ENCODE measurements at places on chromosomes 4 and X.

DNA sequence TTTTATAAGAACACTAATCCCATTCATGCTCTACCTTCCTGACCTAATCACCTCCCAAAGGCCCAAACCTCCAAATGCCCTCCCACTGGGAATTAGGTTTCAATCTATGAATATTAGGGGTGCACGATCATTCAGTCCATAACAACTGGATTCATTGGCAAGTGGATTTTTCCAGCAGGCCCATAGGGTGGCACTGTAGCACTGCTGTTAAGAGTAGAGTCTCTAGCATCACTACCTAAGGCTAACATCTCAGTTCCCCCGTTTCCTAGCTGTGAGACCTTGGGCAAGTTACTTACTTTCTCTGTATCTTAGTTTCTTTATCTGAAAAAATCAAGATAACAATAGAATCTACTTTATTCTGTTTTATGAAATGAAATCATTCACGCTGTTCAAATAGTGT, 315.8 kb downstream of the STIM2 start:
- peak; percentile 7 for DNase-seq

- peak; percentile 84 for DNase-seq
These were observed at the start of gene CDK16 for GRCh38 chrX:47218280-47218919. CDK16 (plus strand) TSS chrX:47218681; CDS start chrX:47223558, 4,877 bp downstream.

- DNase-seq: no peak
These were observed 73.3 kb downstream of the TMEM131L start for GRCh38 chr4:153539422-153539821.

GRCh38 chrX:6052111-6052745, 176.4 kb downstream of the NLGN4X start:
- DNase-seq: no peak

- DNase-seq: no peak
These were observed 231.1 kb downstream of the SLC39A8 start for GRCh38 chr4:102114118-102114630.

DNA sequence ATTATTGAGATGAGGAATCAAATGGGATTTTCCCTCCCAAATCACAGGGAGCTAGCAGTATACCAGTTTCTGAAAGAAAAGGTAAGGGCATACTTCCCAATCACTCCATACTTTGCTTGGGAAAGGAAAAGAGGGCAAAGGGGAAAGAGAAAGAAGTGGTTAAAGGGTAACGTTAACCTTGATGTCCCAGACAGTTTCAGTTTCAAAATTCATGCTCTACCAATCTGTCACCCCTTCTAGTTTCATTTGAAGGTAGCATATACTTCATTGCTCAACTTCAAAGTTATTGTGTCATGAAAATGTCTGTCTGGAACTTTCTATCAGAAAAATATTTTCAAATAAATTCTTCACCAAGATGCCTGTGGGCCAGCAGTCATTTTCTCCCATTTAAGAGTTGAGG, 16.0 kb downstream of the TNMD start:
- no peak for DNase-seq

DNA sequence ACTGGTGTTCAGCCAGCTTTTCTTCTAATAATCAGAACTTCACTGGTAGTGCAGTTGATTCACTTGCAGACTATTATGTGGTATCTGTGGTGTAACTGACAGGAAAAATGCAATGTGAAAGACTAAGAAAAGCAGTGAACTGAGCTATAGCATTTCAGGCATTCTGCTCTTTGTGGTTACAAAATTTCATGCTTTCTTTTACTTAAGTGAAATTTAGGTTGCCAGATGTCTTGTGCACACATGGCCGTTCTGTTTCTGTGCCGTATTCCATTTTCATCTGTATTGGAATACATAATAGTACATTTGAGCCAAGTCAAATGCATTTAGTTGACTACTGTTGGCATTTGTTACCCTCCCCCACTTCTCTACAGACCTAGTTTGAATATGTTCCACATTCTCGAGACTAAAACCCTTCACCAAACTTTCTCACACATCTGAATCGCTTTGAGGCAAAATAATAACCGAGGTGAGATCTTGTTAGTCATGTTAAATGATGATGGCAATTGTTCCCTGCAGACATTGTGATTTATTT, 8.2 kb downstream of the RTL3 start:
- no peak for DNase-seq

DNA sequence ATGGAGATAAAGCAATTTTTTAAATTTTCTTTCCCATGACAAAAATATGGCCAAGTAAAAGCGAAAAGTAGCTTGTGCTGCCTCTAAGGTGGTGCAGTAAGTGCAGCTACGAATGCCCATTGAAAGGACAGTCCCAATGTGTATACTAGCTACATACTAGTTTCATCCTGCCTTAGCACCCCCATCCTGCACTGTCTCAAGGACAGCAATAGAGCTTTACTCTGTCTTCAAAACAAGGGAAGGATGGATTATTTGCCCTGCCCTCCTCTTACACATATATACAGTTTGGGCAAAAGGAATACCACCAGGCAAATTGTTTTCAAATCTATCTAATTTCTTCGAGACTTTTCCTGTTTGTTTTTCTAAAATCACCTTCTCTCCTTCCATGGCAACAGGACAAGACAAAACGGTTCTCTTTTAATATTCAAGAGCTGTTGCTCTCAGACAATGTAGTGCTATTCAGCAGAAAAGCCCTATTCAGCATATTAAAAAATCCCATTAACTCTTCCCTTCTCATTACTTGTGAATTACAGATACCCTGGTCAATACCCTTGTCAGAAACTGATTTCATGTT, 75.1 kb upstream of the SLC7A11 start:
- no peak for DNase-seq

DNA sequence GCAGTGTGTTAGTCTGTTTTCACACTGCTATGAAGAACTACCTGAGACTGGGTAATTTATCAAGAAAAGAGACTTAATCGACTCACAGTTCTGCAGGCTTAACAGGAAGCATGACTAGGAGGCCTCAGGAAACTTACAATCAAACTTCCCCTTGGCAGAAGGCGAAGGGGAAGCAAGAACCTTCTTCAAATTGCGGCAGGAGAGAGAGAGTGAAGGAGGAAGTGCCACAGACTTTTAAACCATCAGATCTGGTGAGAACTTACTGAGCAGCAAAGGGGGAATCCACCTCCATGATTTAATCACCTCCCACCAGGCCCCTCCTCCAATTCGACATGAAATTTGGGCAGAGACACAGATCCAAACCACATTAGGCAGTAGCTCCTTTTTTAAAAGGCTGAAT, 59.2 kb upstream of the LEF1 start:
- no peak for DNase-seq

DNA sequence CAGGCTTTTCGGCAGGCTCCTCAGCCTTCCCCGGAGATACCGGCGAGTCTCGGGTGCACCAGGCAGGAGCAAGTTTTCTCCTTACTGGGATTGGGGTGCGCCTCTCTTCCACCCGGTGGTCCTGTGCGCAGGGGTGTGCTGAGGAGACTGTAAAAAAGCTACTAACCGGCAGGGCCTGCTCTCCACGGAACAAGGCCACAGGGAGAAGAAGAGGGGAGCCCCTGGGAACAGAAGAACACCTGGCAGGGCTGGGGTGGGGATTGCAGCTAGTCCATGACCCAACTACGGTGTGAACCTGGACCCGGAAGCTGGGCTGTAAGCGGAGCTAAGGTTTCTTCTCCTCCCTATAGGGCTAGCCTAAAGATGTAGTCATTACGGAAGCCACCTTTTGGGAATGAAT, 17.7 kb upstream of the ZIC3 start:
- no peak for DNase-seq

- no peak for DNase-seq
These were observed 577.4 kb upstream of the INTU start for GRCh38 chr4:127055357-127055756.

DNA sequence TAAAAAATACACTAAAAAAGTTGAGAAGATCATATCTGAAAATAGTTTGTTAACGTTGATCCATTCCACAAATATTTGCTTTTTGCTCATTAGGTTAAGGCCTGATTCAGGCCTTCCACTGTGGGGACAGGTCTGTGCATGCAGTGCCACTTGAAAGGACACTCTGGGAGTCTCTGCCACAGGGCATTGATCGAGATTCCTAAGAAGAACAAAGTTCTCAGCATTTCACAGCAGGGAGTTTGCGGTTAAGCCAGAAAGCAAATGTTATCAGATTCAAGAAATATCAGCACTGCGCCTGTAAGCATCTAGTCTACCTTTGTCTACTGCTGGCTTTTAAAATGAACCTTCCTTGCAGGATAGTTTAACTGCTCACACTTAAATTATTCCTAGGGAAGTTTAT, 62.2 kb upstream of the TNIP3 start:
- no peak for DNase-seq

DNA sequence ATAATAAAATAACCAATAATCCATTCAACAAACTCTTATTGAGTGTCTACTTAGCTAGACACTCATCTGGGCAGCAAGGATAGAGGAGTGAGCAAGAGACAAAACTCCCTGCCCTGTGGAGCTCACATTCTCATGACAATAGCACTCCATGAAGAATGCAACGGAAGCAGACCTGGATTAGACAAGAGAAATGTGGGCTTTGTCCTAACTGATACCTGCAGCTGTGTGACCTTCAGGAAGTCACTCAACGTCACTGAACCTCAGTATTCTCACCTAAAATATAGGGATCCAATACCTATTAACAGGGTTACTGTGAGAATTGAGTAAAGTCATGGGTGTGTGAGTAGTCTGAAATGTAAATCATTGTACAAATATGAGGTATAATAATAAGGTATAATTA, 61.2 kb downstream of the NDNF start:
- no peak for DNase-seq

DNA sequence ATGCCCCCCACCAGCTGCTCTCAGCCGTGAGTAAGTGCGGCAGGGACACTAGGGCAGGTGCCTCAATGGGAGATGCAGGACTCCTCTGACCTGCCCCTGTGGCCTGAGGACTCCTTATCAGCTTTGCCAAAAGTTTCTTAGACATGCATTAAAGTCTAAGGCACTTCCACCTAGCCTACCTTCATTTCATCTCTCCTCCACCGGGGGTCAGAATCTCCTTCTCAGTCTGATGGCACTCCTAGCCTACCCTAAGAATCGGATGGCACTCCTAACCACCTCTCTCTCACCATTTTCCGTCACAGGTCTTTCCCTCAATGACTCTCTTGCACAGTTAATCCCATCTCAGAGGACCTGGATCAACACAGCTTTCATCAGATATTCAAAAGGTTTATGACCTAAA, 85.9 kb downstream of the OTC start:
- DNase-seq: no peak

- DNase-seq: peak; percentile 88
These were observed 82.2 kb downstream of the STOX2 start for GRCh38 chr4:183986971-183987946.

- DNase-seq: no peak
These were observed 24.9 kb upstream of the HGFAC start for GRCh38 chr4:3416821-3417221.

GRCh38 chr4:67475155-67475554, 70.1 kb downstream of the CENPC start:
- DNase-seq: no peak

DNA sequence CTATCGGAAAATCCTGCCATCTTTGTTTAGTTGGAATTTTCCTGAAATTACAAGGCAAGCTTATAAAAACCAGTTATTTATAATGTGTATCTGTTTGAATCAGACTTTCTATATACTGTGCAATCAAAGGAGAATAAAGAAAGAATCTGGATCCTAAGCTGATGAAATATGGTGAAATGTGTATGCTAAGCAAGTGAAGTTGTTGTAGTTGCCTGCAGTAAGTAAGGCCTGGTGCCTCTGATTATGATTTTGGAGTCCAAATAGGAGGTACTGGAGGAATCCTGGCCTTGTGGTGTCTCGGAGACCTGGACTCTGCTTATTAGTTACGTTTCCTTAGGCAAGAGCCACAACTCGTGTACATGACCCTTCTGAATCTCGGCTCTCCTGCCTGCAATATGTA, 13.1 kb upstream of the FREM3 start:
- DNase-seq: no peak

- peak; percentile 36 for DNase-seq
These were observed 64.2 kb downstream of the SPINK2 start for GRCh38 chr4:56757261-56757746.

- DNase-seq: no peak
These were observed 109.7 kb downstream of the AFAP1 start for GRCh38 chr4:7829652-7830580.

- DNase-seq: no peak
These were observed 67.0 kb downstream of the AASDH start for GRCh38 chr4:56320293-56320692.

- DNase-seq: no peak
These were observed 58.6 kb downstream of the GPC3 start for GRCh38 chrX:133926809-133927208.

DNA sequence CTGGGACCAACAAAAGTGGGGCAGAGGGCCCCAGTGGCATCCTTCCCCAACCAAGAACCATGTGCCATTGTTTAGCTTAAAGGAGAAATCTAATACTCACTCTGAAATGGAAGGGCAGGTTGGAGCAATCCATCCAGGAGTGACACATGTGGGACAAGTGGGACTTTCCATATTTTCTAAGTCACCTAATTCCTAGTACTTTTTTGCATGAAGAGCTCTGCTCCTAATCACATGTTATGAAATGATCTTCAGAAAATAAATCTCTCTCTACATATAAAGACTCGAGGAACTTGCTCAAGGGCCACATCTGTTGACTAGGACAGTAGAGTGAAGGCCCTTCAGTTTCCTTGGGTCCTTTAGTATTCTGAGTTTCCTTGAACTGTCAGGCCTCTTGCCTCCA, 2.5 kb downstream of the CYBB start:
- DNase-seq: no peak

GRCh38 chr4:76781698-76782595, 116.0 kb downstream of the SOWAHB start:
- DNase-seq: no peak

GRCh38 chr4:41125558-41126311, 88.6 kb downstream of the APBB2 start:
- no peak for DNase-seq

DNA sequence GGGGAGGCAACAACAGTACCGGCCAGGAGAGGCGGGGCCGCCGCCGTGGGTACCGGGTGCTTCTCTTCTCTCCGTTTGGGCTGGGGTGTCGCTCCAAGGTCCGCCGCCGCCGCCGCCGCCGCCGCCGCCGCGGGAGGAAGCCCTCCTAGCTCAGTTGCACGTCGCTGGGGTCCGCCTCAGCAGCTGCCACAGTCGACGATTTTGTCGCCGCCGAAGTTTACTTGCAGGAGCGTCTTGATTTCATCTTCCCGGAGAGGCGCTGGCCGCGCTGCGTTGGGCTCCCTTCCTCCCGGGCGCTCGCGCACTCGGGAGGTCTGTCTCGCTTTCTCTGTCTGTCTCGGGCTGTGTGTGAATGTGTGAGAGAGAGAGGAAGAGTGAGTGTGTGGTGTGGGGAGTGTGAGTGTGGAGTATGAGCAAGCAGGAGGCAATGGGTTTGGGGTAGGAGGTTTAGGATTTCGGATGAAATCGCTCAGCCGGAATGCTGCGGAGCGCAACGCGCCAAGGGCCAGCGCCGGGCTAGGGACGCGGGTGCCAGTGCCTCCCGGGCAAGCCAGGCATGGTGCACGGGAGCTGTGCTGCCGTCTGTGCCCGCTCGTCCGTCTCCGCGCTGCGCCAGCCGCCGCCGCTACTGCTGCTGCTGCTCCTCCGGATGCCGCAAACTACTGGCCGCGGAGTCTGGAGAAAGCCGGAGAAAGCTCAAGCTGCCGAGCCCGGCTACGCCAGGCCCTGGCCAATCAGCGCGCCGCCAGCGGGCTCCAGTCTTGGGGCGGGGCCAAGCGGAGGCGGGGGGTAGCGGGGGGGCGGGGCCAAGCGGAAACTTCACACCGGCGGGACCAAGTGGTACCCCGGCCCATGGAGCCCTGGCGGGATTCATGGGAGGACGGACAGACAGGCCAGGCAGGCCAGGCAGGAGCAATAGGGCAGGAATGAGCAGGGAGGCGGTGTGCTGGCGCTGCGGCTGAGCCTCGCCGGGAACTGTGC, at the start of gene PCDH19:
Gene PCDH19, minus strand, starts transcription at position 664 of the 981 bp plus-strand sequence. CDS start 1,676 bp downstream, outside the sequence.
- DNase-seq: peak; percentile 71

- no peak for DNase-seq
These were observed 58.0 kb downstream of the SMAD1 start for GRCh38 chr4:145539671-145540070.
